ENCODE measurements at places on chromosomes 4 and X.

DNA sequence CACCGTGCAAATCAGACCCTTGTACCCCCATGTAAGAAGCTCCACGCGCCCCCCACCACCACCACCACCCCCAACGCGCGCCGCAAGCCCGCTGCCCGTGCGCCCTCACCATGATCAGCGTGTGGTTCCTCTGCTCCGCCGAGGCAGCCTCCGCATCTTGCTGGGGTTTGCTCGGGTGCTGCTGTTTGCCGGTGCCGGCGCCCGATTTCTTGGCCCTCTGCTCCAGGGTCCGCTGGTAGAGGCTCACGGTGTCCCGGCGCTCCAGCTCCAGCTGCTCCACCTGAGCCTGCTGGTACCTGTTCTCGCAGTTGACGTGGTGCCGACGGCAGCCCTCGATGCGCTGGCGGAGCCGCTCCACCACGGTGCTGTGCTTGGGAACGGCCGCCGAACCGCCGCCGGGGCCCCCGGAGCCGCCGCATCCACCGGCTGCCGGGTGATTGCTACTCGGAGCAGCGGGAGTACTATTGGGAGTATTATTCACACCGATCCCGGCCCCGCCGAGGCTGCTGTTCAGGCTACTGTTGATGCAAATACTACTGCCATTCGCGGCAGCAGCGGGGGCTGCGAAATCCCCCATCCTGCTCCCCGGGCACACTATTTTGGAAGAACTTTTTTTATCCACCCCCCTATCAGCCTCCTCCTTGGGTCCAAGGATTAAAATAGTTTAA is 1.1 kb downstream of the MAML3 start:
- DNase-seq, result peak; percentile 28

DNA sequence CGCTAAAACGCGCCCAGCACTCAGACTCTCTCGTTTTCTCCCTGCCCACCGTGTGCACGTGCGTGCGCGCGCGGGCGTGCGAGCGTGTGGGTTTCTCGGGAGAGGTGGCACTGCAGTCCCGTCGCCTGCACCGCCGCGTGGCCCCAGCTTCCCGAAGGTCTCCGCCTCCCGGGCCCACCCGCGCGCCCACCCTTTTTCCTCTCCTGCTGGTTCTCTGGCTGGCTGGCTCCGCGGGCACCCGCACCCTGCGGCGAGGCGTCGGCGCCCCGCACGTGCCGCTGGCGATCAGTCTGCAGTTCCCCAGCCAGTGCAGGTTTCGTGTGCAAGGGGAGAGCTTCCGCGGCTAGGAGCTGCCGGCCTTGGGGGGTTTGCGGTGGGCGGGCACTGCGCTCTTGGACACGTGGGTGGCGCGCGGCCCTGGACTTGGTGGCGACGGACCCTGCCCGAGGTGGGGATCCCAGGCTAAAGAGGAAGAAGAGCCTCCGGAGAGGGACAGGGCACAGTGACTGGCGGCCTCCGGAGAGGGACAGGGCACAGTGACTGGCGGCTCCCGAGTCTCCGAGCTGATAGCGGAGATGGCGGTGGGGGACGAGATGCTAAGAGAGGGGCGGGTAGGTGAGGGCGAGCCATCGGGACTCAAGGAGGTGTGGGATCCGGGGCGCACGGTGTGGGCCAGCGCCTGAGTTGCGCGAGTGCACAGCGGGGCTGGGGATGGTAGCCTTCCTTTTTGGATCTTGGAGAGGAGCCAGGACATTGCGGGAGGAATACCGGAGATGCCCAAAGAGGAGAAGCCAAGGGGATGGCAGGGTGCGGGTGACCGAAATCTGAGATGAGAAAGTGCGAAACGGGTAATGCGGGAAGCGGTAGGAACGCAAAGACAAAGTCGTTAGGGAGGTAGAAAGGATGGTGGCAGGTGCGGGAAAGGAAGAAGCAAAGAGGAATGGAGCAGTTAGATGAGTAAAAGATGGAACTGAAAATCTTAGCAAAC is at the start of gene FAM184B:
Gene FAM184B, minus strand, starts transcription at position 322 of the 988 bp plus-strand sequence. CDS start 322 bp downstream, outside the sequence.
- DNase-seq, result no peak

- DNase-seq, result no peak
These were observed 7.0 kb downstream of the PRSS12 start for GRCh38 chr4:118345813-118346212.

DNA sequence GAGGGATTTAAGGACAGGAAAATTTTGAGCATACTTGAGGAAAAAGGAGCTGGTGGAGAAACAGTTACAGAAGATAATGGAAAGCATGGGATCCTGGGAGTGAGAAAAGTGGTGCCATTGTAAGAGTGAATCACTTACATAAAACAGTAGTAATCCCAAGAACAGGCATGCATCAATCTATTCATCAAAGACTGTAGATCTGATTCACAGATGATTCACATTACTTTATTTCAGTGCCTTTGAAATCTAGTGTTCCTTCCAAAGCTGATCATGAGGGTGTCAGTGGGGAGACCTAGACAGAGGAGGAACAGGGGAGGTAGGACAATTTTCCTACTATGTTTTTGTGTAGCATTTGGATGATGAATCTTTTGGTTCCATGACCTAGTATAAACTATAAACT is 102.7 kb downstream of the TAB3 start:
- no peak for DNase-seq

DNA sequence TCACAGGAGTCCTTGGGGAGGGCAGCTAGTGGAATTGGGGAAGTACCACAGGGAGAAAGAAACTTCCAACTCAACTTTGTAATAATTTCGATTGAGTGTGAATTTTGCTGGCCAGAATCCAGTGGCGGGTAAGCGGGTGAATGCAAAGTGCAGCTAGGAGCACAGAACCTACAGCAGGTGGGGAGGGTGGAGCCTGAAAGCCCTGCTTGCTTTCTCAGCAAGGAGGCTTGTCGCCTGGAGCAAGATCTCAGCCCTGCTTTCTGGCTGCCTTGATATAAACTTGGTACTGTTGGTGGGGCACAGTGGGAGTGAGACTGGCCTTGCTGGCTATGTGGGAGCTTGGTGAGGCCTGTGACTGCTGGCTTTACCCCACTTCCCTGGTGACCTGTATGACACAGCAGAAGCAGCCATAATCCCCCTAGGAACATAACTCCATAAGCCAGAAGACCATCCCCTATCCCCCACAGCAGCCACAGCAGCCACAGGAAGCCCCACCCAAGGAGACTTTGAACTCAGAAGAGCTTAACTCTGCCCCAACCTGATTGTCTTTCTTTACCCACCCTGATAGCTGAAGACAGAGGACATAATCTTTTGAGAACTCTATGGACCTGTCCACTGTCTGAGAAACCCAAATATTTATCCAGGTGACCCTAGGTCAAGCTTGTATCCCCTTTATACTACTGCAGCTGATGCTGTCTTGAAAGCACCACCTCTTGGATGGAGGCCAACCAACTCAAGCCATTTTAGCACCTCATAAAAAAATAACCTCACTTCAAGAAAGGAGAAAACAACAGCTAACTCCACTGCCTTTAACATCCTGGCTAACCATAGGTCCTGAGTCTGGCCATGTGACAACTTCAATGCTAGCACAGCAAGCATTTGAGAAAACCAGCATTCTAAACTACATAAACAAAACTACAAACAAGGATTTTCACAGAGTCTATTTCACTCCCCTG is 87.2 kb upstream of the PDE5A start:
- DNase-seq, result no peak

GRCh38 chrX:118740276-118740889 is 13.0 kb downstream of the IL13RA1 start:
- no peak for DNase-seq

- DNase-seq, result peak; percentile 47
These were observed 47.7 kb downstream of the PRPS1 start for GRCh38 chrX:107675823-107676555.

GRCh38 chr4:170088716-170089115 is 1.0 kb downstream of the AADAT start:
- DNase-seq, result no peak

- DNase-seq, result no peak
These were observed 2.7 kb upstream of the PDGFC start for GRCh38 chr4:156974264-156974663.

DNA sequence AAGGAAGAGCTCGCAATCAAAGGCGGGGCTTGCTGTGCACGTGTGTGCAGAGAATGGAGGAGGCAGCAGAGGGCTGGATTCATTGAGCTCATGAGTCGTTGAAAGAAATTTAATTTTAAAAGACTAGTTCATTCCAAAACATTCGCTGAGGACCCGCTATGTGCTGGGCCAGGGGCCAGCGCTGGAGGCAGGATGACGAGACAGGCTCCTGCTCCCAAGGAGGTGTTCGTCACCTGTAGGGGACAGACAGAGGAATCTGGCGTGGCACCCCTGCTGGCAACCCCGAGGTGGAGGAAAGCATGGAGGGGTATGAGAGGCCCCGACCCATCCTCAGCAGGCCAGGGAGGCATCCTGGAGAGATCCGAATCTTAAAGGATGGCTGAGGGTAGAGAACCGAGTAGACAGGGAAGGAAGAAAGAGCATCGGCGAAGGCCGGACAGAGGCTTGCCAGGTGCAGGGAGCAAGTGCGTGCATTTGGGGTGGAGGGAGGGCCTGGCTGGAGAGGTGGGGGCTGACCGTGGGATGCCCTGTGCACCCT is 96.4 kb downstream of the CPZ start:
- peak; percentile 1 for DNase-seq

GRCh38 chr4:52235552-52236201 is 184.6 kb downstream of the SPATA18 start:
- DNase-seq, result no peak

DNA sequence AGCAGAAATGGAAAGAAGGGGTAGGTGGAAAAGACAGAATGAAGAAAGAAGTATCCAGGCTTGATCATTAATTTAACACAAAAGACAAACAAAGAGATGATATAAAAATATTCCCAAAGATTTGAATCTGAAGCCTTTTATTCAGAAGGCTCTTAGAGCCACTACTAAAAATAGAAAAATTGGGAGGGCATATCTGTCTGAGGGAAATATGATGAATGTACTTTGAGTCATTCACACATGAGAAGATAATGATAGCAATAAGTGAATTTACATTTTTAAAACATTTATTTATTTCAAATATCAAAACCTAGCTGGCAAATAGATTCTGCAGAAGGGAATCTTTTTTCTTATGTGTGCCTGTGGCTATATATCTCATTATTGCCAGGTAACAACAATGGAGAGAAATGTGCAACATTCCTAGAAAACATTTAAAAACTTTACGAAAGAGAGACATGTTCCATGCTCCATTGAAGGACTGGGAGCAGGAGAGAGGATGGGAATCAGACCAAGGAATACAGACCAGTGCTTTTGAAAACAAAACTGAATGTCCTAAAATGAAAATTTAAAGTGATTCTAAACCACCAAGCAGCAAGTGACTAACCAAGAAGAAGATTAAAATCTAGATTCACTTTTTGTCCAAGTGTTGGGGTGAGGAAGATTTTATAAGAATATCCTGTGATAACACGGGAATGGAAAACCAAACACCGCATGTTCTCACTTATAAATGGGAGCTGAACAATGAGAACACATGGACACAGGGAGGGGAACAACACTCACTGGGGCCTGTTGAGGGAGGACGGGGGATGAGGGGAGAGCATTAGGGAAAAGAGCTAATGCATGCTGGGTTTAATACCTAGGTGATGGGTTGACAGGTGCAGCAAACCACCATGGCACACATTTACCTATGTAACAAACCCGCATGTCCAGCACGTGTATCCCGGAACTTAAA is 41.2 kb downstream of the ANXA5 start:
- DNase-seq, result no peak

DNA sequence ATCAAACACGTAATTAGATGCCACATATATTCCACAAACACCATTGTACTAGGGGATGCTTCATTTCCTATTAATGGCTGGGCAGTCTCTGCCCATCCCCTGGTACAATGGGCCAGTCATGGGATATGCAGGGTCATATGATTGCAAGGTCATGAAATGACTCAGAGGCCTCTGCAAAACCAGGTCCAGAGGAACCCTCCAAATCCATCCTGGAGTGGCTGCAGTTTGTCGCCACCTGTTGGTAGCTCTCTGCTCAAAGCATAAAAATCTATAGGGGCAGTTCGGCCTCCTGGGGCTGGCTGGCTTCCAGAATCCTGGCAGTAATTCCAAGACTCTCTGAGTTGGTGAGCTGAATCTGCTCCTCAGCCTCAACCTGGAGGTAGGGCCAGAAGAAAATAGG is 22.9 kb upstream of the PUDP start:
- no peak for DNase-seq

DNA sequence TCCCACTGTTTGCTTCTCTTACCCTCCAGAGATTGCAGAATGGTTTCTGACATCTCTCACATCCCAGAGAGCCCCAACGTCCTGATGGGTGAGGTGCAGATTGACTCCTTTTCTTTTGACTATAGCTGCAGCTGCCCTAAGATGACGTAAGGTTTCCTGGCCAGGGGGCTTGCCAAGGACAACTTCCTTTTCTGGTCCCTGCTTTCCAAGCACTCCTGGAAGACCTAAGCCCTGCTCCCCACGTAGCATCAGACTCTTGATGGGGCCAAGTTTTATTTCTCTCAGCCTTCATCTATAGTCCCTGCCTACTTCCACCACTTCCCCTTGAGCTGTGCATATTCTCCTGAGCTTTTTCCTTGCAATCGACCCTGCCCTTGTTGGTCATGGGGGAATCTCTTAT is 497.7 kb downstream of the IDS start:
- no peak for DNase-seq

- DNase-seq, result no peak
These were observed 15.6 kb downstream of the DCK start for GRCh38 chr4:71009086-71009485.

- DNase-seq, result no peak
These were observed 614.8 kb upstream of the TECRL start for GRCh38 chr4:65023883-65024670.

- no peak for DNase-seq
These were observed 20.8 kb downstream of the BCOR start for GRCh38 chrX:40076750-40077575.

DNA sequence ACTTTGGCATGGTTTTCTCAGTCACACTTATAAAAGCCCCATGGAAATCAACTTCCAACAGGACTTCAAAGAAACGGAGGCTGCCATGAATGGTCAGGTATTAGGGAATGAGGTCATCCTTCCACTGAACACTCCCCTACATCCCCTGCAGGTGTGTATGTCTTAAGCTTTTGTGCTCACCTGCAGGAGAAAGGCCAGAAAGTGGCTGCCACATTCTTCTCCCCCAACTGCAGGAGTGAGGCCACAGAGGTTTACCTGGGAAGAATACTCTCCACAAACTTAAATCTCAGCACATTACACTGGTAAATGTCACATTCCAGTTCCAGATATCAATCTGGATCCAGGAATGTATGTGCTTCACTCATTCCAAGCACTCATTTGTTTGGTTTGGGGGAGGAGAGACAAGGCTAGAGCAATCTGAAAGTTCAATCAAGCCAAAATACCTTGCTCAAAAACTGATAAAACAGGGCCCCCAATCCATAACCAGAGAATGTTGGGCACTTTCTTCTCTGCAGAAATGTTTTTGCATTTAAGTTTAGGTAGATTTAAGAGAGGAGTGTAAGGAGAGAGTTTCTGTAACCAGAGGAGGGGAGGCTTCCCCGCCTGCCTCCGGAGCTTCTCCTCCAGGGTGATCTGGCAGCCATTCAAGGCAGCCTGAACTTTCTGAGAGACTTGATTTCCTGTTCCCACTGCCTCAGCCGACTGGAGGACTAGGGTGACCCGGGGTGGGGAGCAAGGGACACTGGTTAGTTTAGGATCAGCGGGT is 15.4 kb downstream of the FAM9C start:
- DNase-seq, result peak; percentile 32

GRCh38 chrX:96438803-96439202 is 245.8 kb upstream of the DIAPH2 start:
- DNase-seq, result no peak

- no peak for DNase-seq
These were observed 1052.5 kb upstream of the LCORL start for GRCh38 chr4:19074036-19074435.

GRCh38 chr4:169243825-169244609 is 26.7 kb downstream of the SH3RF1 start:
- no peak for DNase-seq

Measured in tibial nerve (tissue), 4 donors.